Mucosa of descending colon (tissue), 3 donors: ENCODE measurements at places on chromosomes 16 and 17. TPM values are rescaled to one million over a fixed set of nuclear protein-coding genes. Genes with fewer than 3 reads are reported as not detected.

The TIGD7 gene
- total RNA-seq = 7.5 TPM

The TMEM170A gene
- total RNA-seq = 46.7 TPM

The KCNH4 gene
- total RNA-seq = 0.10 TPM

The TMIGD1 gene
- total RNA-seq = 102 TPM

The SNAI3 gene
- 0.82 TPM for total RNA-seq

The MARVELD3 gene
- 46.9 TPM for total RNA-seq

The RCVRN gene
- 0.27 TPM for total RNA-seq

The C16orf86 gene
- 1.2 TPM for total RNA-seq

The FOXC2 gene
- total RNA-seq = 0.67 TPM

The SULT1A4 gene
- total RNA-seq = 43.2 TPM

The SYNGR3 gene
- 1.3 TPM for total RNA-seq

The PDE6G gene
- total RNA-seq = 1.2 TPM

The KRTAP2-2 gene
- not detected for total RNA-seq

The SLFN14 gene
- not detected for total RNA-seq

The SPATA32 gene
- 0.19 TPM for total RNA-seq

The CCL15 gene
- total RNA-seq = 59.7 TPM
